Amniotic epithelial cell (primary cell): ENCODE measurements at places on chromosomes 3 and 15.
A peak's percentile ranks its signal among the peaks of the same experiment; 100 is the strongest.

- DNase-seq, result peak; percentile 52
Measured at GRCh38 chr3:101903451-101903871, 54.1 kb downstream of the NFKBIZ start.

GRCh38 chr3:157132936-157133335, 27.0 kb downstream of the CCNL1 start:
- no peak for DNase-seq

DNA sequence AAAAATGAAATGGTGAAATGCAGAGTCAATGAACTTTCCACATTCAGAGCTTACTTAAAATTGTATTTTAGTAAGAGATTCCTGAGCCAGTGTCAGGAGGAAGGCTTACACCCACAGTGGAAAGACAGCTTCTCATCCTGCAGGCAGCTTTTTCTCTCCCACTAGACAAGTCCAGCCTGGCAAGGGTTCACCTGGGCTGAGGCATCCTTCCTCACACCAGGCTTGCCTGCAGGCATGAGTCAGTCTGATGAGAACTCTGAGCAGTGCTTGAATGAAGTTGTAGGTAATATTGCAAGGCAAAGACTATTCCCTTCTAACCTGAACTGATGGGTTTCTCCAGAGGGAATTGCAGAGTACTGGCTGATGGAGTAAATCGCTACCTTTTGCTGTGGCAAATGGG, 3.1 kb downstream of the CCR4 start:
- no peak for DNase-seq

DNA sequence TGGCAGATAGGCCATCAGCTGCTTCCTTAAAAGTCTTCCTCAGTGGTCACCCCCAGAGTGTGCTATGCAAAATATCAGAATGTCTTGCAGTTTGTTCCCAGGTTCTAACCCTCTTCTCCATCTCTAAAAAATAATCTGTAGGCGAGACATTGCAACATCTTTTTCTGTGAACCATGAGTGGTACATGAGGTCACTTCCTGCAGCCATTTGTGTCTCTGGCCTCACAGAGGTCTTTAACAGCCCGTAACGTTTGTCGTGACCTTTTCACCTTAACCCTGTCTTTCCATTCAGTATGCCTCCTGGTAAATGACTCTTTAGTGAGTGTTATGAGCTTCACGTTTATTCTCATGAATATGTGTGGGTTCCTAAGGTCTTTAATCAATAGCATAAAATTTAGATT, 145.4 kb downstream of the KLHL25 start:
- DNase-seq, result peak; percentile 89

GRCh38 chr15:88651971-88652370, 13.2 kb downstream of the ISG20 start:
- DNase-seq, result no peak

- DNase-seq, result peak; percentile 66
Measured at GRCh38 chr3:60269377-60269776, 981.9 kb downstream of the FHIT start.

- no peak for DNase-seq
Measured at GRCh38 chr3:54353546-54353945, 231.2 kb downstream of the CACNA2D3 start.

GRCh38 chr3:109382588-109382987, 45.2 kb upstream of the DPPA4 start:
- DNase-seq, result no peak

DNA sequence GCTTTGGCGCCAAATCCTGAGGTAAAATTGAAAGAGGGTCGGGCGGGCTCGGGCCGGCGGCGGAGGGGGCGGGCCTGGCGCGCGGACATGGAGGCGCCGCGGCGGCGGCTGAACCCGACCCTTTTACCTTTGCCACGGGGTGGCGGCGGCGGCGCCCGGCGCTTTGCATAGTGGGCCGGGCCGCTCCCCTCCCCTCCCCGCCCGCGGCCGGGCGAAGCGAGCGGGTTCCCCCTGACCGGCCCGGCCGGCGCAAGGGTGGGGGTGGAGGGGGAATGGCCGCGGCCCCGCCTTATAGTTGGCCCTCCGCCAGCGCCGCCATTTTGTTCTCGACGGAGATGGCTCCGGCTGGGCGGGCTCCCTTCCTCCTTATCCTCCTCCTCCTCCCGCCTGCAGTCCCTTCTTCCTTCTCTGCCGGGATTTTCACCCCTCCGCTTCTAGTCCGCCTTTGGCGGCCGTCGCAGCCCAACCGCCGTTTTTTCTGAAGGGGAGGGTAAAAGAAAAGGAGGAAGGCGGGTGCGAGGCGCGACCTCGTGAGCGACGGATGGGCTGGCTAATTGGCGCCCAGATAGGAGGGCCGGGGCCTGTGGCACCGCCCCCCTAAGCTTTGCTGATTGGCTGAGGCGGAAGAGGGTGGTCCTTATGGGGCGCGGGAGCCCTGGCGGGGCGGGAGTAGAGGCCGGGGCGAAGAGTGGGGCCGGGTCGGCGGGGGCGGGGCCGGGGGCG, 664 bp downstream of the NR2C2 start:
- peak; percentile 93 for DNase-seq

- no peak for DNase-seq
Measured at GRCh38 chr15:101103598-101103997, 148.2 kb downstream of the CHSY1 start.

DNA sequence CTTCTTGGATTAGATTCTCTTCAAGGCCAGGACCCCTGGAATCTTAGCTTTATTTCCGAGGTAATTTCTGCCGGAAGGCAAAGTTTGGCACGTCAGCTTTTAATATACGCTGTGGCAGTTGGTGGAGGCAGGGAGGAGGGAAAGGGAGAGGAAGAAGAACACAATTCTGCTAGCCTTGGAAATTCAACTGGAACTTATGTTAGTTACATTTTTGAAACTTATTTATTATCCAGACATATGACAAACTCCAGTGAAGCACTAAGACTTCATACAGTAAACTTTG, 100.1 kb upstream of the TSC22D2 start:
- no peak for DNase-seq

GRCh38 chr15:80404057-80404760, at the start of gene ARNT2:
ARNT2 (plus strand) TSS chr15:80404382; CDS start chr15:80404516, 134 bp downstream.
- DNase-seq, result no peak

- DNase-seq, result no peak
Measured at GRCh38 chr3:185709251-185709955, 115.4 kb downstream of the IGF2BP2 start.

- DNase-seq, result no peak
Measured at GRCh38 chr3:150255413-150255812, 152.7 kb upstream of the TSC22D2 start.

- DNase-seq, result peak; percentile 15
Measured at GRCh38 chr15:80531796-80532195, 127.6 kb downstream of the ARNT2 start.

DNA sequence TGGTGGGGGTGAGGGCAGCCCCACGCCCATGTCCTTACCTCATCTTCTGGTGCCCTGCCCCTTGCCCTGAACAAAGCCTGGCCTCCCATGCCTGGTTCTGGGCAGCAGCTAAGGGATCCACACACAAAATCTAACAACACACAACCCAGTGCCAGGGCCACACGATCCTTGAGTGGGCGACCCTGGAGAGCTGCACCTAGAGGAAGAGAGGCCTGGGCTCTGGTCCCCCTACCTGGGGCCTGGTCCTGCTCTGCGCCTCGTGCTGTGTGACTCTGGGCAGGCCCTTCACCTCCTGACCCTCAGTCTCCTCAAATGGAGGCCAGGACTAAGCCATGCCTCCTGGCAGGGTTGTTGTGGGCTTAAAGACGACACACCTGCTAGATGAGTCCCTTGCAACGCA, 20.0 kb upstream of the C3orf22 start:
- DNase-seq, result no peak

DNA sequence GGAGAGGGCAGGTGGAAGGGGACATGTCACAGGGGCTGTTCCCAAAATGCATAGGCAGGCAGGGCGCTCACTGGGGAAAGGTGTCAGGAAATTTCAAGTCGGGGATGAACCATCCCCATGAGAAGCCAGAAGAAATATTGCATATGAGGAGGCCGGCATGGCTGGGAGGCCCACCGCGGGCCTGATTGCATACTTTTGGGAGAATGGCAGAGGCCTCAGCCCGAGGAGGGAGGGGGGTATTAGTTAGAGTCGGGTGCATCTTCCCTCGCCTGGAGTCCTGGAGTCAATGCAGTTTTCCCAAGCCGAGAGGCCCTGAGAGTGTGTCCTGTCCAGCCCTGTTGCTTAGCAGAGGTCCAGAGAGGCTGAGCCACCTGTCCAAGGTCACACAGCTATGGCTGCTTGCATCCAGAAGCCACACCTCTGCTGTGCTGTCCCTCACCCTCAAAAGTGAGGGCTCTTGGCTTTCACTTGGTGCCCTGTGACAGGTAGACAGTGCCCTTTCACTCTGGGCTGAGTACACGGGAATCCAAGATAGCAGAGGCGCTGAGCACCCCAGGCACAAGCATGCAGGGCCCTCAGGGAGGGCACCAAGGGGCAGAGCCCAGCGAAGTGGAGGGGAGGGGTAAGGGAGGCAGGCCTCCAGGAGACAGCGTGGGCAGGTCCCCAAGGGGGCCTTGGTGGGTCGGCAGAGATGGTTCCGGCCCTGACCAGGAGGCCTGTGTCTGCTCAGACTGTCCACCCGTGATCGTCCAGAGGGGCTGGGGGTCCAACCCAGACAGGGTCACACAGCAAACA, 48.5 kb downstream of the GRIP2 start:
- no peak for DNase-seq

- no peak for DNase-seq
Measured at GRCh38 chr3:146692254-146692653, 87.1 kb upstream of the PLSCR5 start.

DNA sequence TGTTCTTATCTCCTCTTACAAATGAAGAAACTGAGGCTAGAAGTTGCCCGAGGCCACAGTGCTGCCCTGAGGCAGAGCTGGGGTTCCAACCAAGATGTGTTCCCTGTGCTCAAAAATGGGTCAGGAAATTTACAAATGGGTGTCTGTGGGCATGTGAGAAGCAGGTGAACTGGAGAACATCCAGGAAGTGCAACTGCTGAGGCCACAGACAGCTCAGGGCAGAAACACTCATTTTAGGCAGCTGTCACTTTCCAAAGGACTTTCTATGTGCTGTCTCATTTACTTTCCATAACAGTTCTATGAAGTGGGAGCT, 47.2 kb upstream of the ATP2B2 start:
- no peak for DNase-seq

DNA sequence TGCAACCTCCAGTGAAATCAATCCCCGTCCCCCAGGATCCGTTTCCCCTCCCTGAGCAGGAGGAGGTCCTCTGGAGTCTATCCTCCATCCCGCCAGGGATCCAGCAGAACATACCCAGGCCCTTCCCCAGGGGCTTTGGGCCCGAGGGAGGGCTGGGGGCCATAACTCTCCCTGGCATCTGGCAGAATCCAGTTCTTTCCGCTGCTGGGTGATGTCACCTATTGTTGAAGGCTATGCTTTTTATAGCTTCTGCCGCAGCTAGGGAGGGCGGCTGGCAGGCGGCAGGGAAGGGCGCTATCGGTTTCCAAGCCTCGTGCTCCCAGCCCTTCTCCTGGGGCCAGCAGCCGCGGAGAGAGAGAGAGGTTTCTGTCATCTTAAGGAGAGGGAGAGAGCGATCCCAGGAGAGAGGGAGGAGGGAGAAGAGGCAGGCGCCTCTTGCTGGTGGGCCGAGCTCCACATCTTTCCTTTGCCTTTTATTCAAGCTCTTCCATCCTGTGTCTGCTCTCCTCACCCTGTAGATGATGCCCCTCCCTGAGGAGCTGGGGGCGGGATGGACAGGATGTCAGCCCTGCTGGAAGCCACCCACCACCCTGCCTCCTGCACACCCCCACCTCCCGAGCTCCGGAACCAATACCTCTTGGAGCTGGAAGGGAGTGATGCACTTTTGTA, 120.1 kb downstream of the ANP32A start:
- peak; percentile 48 for DNase-seq

- DNase-seq, result no peak
Measured at GRCh38 chr15:59646277-59646676, 11.0 kb downstream of the GTF2A2 start.
